ENCODE measurements at places on chromosomes 6 and 20. TPM values are rescaled to one million over a fixed set of nuclear protein-coding genes. Genes with fewer than 3 reads are reported as not detected.

- DNase-seq: no peak
These were observed 51.5 kb upstream of the TMEM200A start for GRCh38 chr6:130314271-130314670.

LINC00237 gene
- total RNA-seq: not detected

- no peak for DNase-seq
These were observed 151.6 kb downstream of the SASH1 start for GRCh38 chr6:148494226-148494625.

DNA sequence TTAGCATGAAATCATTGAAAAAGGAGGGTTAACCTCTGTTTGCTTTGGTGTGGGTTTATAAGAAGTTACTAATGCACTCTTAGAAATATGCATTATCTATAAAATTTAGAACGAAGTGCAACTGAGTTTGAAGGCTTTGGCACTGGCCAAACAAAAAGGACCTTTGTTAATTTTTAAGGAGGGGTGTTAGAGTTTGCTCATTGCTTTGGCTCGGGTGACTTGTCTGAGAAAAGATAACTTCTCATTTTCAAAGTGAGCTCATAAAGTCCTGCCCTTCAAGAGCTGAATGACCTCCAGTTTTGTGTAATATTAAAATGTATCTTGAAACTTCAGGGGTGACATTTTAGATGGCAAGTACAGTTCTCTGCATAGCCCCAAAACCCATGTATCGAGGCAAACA, 25.9 kb downstream of the NEDD9 start:
- DNase-seq: no peak
